ENCODE measurements at places on chromosomes 1 and 21. TPM values are rescaled to one million over a fixed set of nuclear protein-coding genes. Genes with fewer than 3 reads are reported as not detected.

The CHAF1B gene
- 4.5 TPM for polyA plus RNA-seq

The FAM131C gene
- polyA plus RNA-seq: not detected

The ADAM30 gene
- polyA plus RNA-seq: not detected

The PPIAL4G gene
- polyA plus RNA-seq: 0.06 TPM

The CSF3R gene
- 3.8 TPM for polyA plus RNA-seq

The RHOU gene
- polyA plus RNA-seq: 21.2 TPM

The CA6 gene
- polyA plus RNA-seq: not detected

The PLPP3 gene
- polyA plus RNA-seq: 127 TPM

The SPRR2D gene
- polyA plus RNA-seq: not detected

The C1QTNF12 gene
- polyA plus RNA-seq: 3.6 TPM

The GJA9 gene
- polyA plus RNA-seq: 0.34 TPM

The NUAK2 gene
- polyA plus RNA-seq: 0.71 TPM

The UQCRHL gene
- 1.6 TPM for polyA plus RNA-seq

The WNT3A gene
- not detected for polyA plus RNA-seq

The LCE3E gene
- not detected for polyA plus RNA-seq

The LCA5L gene
- 1.8 TPM for polyA plus RNA-seq

The DAB1 gene
- polyA plus RNA-seq: 5.6 TPM

The C1orf167 gene
- 7.2 TPM for polyA plus RNA-seq

The LCE7A gene
- not detected for polyA plus RNA-seq

The NOS1AP gene
- 1.1 TPM for polyA plus RNA-seq

The MINDY1 gene
- 24.4 TPM for polyA plus RNA-seq

The RGS13 gene
- polyA plus RNA-seq: 0.15 TPM

The FCRL1 gene
- polyA plus RNA-seq: 0.09 TPM

Measured in hindlimb muscle (tissue), 1 donor.